ENCODE measurements at places on chromosomes 5 and 9.
A peak's percentile ranks its signal among the peaks of the same experiment; 100 is the strongest.

DNA sequence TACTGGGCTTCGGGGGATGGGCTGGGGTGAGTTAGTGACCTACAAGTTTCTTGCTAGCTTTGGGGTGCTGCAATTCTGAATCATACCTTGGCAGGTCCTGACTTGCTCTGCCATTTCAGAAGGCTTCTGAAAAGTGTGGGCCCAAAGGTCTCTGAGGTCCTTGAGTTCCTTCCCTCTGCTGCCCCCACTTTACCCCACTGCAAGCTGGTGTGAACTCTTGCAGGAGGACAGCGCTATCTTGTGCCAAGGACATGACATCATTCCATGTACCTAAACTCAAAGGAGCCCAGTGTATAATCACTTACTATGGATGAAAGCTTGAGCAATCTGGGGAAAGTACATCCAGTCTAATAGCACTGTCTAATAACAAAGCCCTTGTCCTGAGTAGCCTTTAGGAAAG is 157.4 kb downstream of the RMI1 start:
- DNase-seq: no peak

DNA sequence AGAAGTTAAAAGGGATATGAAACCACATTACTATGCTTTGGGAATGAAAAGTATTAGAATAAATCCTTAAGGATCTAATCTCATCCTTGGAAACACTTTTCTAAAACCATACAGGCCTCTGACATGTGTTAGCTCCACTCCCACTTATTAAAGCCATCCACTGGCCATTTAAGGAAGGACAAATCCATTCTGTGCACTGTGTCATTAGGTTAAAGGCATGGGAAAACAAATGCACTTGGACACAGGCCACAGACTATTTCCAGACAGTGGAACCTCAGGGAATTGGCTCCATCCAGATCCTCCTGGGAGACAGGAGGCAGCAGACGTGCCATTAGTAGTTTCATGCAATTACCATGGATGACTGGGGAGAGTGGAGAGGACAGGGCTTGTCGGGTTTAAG is 454.9 kb downstream of the ENC1 start:
- no peak for DNase-seq

DNA sequence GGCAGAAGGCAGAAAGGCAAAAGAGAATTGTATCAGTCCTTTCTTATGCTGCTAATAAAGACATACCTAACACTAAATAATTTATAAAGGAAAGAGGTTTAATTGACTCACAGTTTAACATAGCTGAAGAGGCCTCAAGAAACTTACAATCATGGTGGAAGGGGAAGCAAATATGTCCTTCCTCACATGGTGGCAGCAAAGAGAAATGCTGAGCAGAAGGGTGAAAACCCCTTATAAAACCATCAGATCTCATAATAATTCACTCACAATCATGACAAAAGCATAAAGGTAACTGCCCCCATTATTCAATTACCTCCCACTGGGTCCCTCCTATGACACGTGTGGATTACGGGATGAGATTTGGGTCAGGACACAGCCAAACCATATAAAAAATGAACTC is 312.5 kb upstream of the PTGER4 start:
- no peak for DNase-seq

DNA sequence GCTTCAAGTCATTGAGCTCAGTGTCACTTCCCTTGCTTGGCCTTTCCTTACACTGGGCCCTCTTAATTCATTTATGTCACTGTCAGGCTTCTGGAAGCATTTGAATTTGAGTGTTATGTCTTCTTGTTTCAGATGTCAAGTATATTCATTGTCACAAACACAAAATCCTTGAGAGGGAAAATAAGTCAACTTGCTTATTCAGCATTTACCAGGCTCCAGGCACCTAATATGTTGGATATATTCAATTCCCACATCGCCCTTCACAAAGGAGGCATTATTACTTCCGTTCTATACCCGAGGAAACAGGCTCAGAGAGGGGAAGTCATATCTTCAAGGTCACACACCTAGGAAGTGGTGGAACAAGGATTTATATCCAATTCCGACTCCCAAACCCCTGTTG is 121.1 kb upstream of the SMIM23 start:
- no peak for DNase-seq

GRCh38 chr9:128729302-128729701 is 5.4 kb upstream of the ZDHHC12 start:
- DNase-seq: no peak

DNA sequence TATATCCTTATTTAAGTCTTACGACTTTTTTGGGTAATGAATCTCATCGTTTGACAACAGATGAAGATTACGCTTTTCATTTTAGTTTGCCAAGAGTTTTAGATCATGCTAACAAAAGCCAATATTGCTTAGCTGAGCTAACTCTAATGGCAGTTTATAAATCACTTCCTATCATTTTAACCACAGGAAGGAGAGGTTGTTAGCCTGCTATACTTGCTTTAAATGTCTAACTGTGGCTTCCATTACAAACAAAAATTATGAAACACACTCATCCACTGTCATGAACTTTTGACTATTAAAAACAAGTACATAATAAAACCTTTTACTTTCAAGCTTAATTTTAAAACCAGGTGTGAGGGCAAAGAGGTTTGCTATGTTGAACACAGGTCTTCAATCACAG is 53.7 kb upstream of the ANKH start:
- DNase-seq: no peak

DNA sequence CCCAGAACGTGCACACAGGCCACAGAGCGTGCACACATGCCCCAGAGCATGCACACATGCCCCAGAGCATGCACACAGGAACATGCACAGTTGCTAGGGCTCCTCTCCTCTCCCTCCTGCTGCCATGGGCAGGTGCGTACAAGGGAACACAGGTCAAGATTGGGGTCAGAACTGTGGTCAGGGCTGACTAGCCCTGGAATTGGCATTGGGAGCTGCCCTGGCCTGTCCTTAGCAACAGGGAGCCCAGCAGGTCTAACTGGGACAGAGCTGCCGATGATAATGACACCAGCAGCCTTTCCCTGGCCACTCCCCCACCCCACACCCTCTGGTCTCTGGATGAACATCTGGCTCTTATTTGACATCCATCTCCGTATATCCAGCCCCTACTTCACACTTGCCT is 8.0 kb downstream of the PCDH1 start:
- DNase-seq: no peak

DNA sequence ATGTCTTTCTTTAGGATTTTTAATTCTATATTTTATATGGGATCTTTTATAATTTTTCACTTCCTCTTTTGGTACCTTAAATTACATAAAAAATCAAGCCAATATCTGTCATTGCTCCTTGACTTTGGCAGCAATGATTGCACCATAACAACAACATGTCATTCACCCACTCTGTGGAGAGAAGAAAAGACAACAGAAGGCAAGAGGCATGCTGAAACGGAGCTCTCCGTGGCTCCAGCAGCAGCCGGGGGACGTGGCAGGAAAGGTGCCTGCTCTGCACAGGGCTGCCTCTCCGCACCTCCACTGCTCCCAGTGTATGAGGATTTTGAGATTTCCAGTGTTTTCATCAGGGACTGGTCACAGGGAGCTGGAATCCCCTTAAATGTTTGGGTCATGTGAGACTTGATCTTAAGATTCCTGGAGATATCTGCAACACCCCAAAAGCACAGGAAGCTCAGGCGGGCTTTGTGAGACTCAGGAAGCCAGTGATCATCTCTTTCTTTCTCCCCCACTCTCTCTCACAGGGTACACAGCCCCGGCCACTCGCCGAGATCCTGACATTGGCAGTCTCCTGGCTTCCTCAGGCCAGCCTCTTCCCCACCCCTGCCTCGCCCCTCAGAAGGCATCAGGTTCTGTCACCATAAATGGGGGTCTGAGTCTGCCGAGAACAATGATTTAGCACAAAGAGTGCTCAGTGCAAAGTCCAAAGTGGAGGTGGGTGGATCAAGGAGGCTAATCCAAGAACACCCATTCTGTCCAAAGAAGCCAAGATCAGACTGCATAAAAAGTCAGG is 74.6 kb downstream of the ACTL7B start:
- DNase-seq: no peak

GRCh38 chr9:4098031-4098430 is 201.8 kb downstream of the GLIS3 start:
- DNase-seq: no peak

GRCh38 chr9:35688558-35689541 is 875 bp downstream of the TPM2 start:
- peak; percentile 21 for DNase-seq

- no peak for DNase-seq
Observed at GRCh38 chr9:99489060-99489413, 267.0 kb downstream of the SEC61B start.

GRCh38 chr9:97635026-97635425 is 1.4 kb downstream of the NCBP1 start:
- DNase-seq: no peak

GRCh38 chr5:43634621-43635020 is 31.6 kb downstream of the NNT start:
- no peak for DNase-seq

DNA sequence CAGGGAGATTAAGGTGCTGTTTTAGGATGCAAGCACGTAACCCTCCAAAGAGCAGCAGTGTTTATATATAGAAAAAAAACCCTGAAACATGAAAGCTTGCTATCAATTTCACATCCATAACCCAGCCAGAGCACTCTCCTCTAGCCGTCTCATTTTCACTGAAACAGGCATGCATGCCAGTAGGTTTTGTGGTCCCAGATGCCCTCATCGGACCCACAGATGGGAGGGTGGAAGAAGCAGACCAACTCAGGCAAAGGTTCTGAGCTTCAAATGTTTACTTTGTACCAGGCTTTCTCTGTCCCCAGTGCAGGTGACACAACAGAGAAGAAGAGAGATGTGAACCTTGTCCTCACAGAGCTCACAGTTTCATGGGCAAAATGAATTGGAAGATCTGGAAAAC is 127.4 kb upstream of the ATP10B start:
- no peak for DNase-seq

DNA sequence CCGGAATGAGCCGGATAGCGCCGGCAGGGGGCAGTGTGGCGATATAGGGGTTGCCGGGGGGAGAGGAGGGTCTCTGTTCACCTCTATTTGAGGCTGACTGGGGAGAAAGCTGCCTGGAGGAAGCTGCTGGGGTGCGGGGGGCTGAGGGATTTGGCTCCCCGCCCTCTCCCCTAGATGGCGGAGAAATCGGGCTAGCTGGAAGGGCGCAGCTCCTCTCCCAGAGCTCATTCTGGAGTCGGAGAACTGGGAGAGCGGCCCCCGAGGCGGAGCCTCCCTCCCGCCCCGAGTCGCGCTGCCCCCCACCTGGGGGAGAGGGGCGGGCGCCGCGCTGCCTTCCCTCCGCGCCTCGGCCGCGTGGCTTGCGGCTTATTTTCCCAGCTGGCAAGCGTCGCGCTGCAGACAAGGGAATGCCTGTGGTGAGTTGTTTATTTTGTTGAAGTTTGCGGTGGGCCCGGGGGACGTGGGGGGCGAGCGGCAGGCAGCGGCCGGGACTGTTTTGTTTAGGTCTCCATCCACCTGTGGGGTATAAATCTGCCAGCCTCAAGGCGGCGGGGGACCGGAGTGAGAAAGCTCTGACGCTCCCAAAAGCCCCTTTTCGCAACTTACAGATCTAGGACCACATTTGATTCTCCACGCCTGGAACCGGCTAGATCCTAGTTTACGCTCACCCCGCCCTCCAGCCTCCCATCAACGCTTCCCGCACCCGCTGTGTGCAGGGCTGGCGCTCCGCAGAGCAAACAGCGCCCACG is 4.1 kb upstream of the RGMB start:
- peak; percentile 61 for DNase-seq

- DNase-seq: peak; percentile 72
Observed at GRCh38 chr5:177431317-177432142, 5.1 kb downstream of the GRK6 start.

GRCh38 chr5:173590436-173591055 is 25.9 kb downstream of the BOD1 start:
- no peak for DNase-seq

DNA sequence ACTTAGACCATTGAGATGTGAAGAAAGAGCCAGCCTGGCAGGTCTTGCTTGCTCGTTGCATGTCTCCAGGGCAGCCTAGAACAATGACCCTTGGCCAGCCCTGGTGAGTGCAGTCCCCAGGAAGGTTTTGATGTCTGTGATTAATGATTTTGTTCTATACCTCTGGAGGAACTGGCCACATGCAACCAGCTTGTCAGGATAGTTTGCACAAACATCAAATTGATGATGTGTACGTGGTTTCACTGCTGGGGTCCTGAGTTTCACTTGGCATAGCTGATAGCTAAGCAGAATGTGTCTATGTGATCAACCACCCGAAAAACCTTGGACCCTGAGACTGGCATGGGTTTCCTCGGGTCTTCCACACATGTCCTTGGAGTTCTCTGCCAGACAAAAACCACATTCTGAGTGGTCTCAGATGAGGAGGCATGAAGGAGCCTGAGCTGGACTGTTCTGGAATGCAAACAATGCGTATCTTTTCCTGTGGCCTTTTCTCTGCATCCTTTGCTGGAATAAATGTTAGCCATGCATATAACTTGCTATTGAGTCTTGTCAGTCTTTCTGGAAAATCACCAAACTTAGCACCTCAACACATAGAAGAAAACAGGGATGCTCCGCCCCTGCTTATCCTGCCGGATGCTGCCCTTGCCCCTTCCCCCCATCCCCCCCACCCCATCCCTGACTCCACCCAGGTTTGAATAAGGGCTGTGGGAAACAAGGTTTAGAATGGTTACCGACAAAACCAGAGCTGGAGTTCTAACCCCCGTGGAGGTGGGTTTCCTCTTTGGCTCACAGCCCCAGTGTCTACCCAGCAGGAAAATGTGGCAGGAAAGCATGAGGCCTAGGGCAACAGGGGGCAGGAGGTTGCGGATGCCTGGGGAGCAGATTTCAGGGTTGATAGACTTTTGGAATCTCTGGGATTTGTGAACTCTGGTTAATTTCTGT is 50.1 kb upstream of the ANKRD33B start:
- DNase-seq: no peak

DNA sequence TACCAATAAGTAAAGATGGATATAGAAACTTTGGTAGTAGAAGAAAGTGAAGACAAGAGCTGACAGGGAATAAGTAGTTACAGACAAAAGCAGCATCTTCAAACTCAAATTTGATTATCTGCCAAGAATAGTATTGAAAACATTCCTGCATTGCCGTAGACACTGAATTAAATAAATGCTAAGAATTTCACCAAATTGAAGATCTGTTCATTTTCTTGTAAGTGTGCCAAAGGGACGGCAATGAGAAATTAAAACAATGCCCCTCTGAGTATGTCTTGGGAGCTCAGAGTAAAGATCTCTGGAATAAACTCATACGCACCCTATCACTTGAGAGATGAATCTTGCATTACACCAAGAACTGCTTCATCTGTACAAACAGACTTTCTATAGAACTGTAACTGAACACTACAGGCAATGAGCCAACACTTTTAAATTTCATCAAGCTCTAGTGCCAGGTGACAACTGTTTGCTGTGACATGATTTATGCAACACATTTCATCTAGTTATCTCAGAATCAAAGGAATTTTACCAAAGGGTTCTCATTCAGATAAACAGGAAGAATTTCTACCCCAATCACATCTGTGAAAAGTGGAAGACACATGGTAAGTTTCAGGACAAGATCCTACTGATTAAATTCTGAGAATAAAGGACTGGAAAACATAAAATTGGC is 66.9 kb downstream of the RFX3 start:
- DNase-seq: no peak

DNA sequence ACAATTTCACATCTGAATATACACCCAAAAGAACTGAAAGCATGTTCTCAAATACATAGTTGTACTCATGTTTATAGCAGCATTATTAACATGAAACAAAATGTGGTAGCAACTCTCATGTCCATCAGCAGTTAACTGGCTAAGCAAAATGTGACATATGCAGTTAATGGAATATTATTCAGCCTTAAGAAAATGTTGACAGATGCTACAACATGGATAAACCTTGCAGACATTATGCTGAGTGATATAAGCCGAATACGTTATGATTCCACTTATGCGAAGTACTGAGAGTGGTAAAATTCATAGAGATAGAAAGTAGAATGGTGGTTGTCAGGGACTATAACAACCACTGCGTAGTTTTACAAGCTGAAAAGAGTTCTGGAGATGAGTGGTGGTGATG is 1469.0 kb upstream of the ACO1 start:
- DNase-seq: no peak

Data from stimulated activated CD4-positive, alpha-beta T cell treated with anti-CD3 and anti-CD28 coated beads, Interleukin-2, amount 100 ng/mL, for 24 hours (primary cell).